NCI-H526 treated with DMSO at 0.1 percent for 48 hours (cell line): ENCODE measurements at places on chromosomes 1 and 21.

GRCh38 chr1:56291374-56291919 lies 287.9 kb downstream of the PLPP3 start:
- no peak for DNase-seq

- DNase-seq = no peak
Observed at GRCh38 chr1:7675431-7676273, 95.4 kb upstream of the VAMP3 start.

DNA sequence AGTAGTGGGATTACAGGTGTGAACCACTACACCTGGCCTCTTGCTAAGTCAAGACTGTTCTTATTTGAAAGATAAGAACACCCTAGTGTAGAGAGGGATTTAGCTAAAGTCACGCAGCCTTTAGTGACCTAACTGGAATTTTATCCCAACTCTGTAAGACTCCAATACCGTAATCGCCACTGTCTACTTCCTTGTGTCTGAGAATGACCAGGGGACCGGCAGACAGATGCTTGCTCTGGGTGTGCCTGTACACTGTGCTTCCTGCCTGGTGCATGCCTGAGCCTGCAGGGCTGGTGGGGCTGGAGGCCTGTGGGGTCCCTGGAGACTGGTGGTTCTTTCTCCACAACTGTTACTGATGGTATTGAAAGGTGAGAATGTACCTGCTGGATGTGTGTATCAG lies 15.3 kb downstream of the MFSD2A start:
- no peak for DNase-seq

GRCh38 chr21:46207920-46208591 lies 20.5 kb downstream of the LSS start:
- DNase-seq = no peak
